ENCODE measurements at places on chromosomes 7 and 10.

- DNase-seq: no peak
Measured at GRCh38 chr7:45568536-45569289, 5.5 kb upstream of the ADCY1 start.

DNA sequence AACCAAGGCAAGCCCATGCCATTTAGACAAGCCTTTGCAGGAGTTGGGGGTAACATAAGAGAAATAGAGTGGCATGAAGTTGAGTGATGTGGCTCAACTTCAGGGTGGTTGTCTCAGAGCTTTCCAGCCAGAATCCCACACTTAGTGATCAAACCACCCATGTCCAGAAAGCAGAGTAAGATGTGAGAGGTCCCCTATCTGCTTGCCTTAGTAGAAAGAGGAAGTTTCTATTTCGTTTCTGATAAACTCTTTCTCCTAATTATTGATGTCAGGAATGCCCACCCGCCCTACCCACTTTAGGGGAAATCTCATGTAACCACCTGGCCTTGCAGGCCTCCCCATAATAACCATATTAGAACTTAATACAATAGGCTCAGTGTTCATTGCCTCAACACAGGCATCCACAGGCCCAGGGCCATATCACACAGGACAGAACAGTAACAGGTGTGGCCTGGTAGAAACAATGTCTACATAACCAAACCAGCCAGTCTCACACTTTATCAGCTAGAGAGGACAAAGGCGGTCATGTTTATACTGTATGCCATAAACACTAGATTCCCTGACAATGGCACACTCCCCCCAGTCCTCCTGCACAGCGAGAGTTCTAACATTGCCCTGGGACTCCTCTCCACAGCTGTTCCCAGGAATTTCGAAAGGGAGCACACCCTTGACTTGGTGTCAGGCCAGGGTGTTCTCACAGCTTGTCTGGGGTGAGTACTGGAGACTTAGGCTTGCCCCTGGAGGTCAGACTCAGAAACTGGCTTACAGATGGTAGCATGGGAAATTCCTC lies 364.4 kb downstream of the CXCL12 start:
- DNase-seq: no peak

- DNase-seq: peak; percentile 15
Measured at GRCh38 chr7:137335814-137336213, 7.7 kb downstream of the PTN start.

- DNase-seq: no peak
Measured at GRCh38 chr10:116670706-116671105, 50.0 kb downstream of the PNLIPRP2 start.

DNA sequence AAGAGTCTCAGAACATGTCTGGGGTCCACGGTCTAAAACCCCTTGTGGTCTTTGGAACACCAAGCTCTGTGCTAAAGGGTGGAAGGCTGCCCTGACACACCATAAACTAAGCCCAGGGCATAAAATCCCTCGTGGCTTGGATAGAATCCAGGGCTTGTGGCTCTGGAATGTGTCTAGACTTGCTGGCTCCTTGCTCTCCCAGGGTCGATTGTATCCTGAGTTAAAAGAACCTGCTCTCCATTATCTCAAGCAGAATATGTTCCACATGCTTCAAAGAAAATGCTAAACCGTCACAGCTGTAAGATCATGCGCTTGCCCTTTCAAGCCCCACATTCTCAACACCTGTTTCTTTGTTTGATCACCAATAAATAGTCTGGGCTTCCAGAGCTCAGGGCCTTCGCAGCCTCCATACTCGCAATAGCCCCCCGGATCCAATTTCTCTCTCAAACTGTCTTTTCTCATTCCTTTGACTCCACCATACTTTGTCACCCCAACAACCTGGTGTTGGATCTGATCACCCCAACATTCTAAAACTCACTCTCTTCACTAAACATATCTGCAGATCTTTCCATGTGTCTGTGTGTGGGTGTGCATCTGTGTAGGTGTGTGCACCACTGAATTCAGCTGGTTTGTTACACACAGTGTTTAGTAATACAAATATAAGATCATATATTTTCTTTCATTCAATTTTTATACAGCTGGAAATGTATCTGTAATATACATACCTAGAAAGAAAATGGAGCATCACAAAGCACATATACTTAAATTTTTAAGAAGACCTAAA lies 238.5 kb downstream of the ZMYND11 start:
- peak; percentile 13 for DNase-seq

- no peak for DNase-seq
Measured at GRCh38 chr10:88041243-88042159, 178.1 kb downstream of the PTEN start.

Data from epithelial cell of proximal tubule (primary cell).